ENCODE measurements at places on chromosomes 5 and 9. TPM values are rescaled to one million over a fixed set of nuclear protein-coding genes. Genes with fewer than 3 reads are reported as not detected.

The SPARC gene
- total RNA-seq, result 644 TPM

The TLX3 gene
- total RNA-seq, result not detected

The IL3 gene
- not detected for total RNA-seq

The MED10 gene
- 16.8 TPM for total RNA-seq

The IL5 gene
- not detected for total RNA-seq

The MVB12B gene
- 2.2 TPM for total RNA-seq

The BTNL3 gene
- not detected for total RNA-seq

The CREB3 gene
- 73.3 TPM for total RNA-seq

The NR4A3 gene
- total RNA-seq, result under 0.01 TPM

The OLFM1 gene
- 0.17 TPM for total RNA-seq

The CHD1 gene
- 20.7 TPM for total RNA-seq

The OMD gene
- total RNA-seq, result not detected

The BRD3OS gene
- 26.2 TPM for total RNA-seq

The CCIN gene
- total RNA-seq, result 0.89 TPM

The LHFPL2 gene
- 12.4 TPM for total RNA-seq

The ZBTB5 gene
- total RNA-seq, result 4.7 TPM

The WHRN gene
- total RNA-seq, result 0.15 TPM

The PHF24 gene
- total RNA-seq, result 0.74 TPM

The RNF183 gene
- total RNA-seq, result not detected

Data from bronchus fibroblast of lung (primary cell).